Activated T-helper 2 cell treated with anti-CD3 and anti-CD28 coated beads, Interferon-gamma antibody, Interleukin-2, Interleukin-4, amounts not matched to agents 10 μg/mL and 5 μg/mL and 100 μg/mL, durations not matched to agents 14 hours and 24 hours and 36 hours (primary cell): ENCODE measurements at places on chromosomes 3 and 15.
A peak's percentile ranks its signal among the peaks of the same experiment; 100 is the strongest.

DNA sequence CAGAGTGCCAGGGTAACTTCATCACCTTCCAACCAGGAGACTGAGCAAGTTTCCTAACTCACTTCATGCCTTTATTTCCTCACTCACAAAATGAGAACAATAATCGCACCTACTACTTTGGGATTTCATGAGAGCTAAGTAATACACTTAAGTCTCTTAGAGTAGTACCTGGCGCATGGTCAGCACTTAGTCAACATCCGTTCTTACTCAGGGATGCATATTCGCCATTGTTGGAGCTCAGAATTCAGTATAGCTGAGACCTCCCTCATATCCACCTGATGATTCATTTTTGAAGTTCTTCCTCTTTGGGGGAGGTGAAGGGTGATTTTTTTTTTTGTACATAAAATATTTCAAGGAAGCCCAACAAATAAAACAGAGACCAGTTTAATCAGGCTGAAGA is 188.2 kb downstream of the AGBL1 start:
- DNase-seq = no peak

DNA sequence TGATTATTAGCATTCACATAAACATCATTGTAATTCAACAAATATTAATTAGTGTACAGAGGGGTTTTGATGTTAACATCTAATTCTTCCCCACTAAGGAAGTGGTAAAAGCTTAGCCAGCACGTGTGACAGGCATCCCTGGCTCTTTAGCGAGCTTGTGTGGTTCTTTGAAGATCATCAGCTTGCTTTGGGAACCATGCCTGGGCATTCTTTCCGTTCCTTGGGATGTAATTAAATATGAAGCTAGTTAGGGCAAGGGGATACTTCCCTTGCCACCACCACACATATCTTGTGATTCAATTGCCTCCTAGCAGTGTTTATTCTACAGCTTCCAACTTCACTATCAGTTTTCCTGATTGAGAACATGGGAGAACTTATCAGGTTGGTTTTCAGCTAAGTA is 246.5 kb downstream of the MYRIP start:
- no peak for DNase-seq

GRCh38 chr3:162295323-162295983 is 798.8 kb downstream of the OTOL1 start:
- DNase-seq = no peak

DNA sequence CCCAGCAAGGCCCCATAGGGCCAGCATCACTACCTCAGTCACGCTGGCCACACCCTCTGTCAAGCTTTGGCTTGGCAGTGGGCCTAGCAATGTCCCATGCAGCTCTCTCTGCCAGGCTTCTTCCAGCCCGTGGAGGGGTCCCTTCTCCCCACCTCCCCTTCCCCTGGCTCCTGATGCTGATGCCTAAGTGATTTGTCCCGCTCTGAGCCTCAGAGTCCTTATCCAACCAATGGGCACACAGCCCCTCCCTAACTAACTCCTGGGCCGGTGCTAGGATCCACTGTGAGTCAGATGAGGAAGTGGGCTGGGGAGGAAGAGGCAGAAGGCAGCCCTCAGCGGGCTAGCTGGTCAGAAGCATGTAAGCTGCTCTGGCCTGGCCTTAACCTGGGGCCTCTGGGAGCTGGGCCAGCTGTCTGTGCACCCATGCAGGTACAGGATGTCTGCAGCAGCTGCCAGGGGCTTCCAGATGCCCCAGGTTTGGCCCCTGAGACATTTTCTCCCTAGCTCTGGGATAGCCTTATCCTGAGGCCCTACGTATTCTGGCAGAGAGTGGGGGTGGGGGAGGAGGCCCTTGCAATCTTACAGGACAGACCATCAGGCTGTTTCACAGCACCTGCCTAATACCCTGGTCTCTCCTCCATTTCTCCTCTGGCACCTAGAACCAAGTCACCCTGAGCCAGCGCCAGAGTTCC is 740 bp upstream of the ZBTB47 start:
- DNase-seq = no peak

DNA sequence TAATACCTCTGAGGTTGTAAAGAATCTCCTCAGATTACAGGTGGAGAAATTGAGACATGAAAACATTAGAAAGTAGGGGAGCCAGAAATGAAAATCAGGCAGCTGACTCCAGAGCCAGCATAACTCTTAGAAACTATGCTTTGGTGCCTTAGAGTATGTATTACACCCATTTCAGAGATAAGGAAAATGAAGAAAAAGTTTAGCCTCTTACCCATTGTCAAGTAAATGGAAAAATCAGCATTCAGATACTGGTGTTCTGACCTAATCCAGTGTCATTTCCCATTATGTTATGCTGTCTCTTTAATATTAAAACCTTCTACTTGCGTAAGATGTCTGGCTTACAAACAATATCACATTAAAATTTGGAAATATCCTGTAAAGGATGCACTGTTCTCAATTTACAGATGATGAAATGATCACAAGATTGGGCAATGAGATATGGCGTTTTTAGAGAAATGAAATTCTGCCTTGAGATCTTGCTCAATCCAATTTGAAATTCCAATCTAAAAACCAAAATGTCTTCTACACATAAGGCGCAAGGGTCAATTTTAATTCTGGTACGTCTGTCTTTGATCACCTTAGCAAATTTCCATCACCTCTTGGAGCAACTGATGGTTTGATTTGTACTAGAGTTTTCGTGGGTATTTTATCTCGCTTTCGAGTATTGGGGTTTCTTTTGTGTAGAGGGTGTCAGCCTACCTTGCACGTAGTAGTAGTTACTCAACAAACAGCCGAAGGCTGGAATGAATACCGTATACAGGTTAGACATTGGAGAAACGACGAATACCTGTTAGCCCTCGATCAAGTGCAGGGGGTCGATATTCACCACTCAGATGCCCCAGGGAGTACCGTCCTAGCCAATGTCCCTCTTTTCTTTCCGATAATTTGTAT is 902 bp upstream of the ZCWPW2 start:
- DNase-seq = peak; percentile 8

GRCh38 chr3:167700926-167701325 is 33.8 kb downstream of the PDCD10 start:
- DNase-seq = no peak

DNA sequence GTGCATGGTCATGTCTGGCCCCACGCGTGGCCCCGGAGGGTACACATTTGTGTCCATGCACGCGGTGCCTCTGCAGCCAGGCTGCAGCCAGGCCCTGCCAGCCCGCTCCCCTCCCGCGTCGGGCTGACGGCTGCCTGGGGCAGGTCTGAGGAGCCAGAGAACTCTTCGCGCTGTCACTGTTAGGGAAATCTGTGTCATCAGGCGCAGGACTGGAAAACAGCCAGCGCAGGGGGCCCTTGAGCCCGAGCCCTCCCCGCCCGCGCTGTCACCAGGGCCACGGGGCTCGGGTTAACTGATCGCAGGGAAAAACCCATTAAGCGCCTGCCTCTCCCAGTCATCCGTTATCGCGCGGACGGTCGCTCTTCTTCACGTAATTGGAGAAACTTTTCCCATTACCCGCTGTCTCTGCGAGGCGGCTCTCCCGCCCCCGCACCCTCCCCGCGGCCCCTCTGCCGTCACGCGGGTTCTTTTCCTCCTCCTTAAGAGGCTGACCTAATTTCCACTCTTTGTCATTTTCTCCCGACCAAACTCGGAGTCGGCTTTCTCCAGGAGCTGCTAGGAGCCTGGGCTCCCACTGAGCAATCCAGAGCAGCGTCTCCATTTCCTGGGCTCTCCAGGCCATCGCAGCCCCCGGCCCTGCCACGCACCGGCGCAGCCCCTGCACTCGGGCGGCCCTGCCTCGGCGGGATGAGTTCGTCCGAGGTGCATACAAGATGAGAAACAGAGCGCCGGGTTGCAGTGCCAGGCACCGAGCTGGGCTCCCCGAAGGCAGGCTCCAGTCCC is 57.5 kb upstream of the PRR23E start:
- DNase-seq = no peak

DNA sequence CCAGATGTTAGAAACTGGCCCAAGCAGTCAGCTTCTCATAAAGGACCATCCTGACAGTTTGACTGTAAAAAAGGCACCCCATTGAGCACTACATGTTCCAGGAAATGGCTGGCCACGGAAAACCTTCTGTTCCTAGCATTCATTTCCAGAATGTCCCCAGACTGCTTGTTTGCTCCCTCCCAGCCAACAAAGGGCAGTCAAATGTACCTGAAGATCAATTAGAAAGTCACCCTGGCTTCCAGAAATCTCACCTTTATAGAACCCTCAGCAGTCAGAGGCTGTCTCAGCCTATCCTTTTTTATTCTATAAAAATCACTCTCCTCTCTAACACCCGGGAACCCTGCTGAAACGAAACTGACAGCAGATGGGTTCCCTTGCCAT is 784 bp upstream of the SAMMSON start:
- DNase-seq = no peak

- DNase-seq = no peak
Measured at GRCh38 chr3:190097025-190097424, 23.7 kb downstream of the P3H2 start.

GRCh38 chr15:48679952-48680351 is 34.4 kb upstream of the FBN1 start:
- no peak for DNase-seq

DNA sequence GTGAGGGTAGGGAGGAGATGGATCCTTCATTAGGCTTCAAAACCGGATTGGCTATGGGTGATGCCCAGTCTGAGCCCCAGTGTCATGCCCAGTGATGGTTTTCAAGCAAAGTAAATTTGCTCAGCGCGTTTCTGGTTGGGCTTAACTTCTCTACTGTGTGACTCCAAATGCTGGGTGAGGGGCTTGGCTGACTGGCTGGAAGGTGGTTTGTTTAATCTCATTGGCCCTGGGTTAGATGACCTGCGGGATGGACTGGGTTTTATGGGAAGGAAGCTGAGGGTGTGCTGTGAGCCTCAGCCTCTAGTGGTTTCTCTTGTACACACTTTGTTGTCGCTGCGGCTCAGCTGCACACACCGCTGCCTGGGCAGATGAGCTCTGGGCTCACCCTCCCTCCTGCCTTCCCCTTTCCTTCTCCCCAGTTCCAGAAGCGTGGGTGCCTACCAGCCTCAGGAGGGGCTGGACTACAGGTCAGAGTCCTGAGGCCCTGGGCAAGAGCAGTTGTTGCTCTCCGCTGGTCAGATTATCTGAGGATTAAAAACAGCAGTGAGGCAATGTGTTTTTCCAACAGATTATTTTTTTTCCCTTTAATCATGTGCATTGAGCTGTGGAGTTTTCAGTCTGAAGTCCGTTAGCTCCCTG is 18.6 kb downstream of the PDIA5 start:
- DNase-seq = no peak

DNA sequence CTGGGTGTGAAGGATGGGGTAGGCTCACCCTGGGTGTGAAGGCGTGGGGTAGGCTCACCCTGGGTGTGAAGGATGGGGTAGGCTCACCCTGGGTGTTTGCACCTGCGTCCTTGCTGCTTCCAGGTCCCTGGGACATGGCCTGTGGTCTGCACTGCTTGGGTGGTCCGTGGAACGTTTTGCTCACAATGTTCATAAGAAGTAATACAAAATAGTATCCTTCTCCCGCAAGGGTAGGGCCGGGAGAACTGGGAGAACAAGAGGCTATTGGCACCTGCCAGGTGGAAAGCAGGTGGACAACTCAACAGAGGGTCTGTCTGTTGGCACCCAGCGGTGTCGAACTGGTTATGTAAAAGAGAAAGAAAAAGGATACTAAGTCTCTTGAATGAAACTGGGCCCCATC is 17.0 kb upstream of the PCSK6 start:
- DNase-seq = no peak

GRCh38 chr15:86139828-86140227 is 60.2 kb downstream of the AGBL1 start:
- DNase-seq = no peak

GRCh38 chr3:196631682-196632045 is 7.8 kb upstream of the NRROS start:
- DNase-seq = no peak

GRCh38 chr3:98778852-98779413 is 15.8 kb downstream of the ST3GAL6 start:
- no peak for DNase-seq

GRCh38 chr15:70504299-70504951 is 258.9 kb downstream of the UACA start:
- DNase-seq = no peak

- no peak for DNase-seq
Measured at GRCh38 chr3:48555231-48555948, 1.2 kb downstream of the PFKFB4 start.

DNA sequence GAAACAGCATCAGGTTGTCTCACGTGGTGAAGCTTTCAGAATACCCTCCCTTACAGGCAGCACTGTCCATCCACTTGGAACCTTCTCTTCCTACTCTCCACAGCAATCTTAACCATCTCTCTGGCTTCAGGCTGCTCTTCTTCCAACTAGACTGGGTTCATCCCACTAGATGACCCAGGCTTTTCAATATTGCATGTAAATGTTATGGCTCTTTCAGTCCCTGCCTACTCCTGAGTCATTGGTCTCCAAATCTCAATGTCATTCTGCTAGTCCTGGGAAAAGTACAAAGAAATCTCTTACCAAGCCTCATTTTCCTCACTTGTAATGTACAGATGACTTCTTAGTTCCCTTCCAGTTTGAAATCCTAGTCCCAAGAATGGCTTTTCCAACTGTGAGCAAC is 109.7 kb upstream of the CTNNB1 start:
- no peak for DNase-seq

DNA sequence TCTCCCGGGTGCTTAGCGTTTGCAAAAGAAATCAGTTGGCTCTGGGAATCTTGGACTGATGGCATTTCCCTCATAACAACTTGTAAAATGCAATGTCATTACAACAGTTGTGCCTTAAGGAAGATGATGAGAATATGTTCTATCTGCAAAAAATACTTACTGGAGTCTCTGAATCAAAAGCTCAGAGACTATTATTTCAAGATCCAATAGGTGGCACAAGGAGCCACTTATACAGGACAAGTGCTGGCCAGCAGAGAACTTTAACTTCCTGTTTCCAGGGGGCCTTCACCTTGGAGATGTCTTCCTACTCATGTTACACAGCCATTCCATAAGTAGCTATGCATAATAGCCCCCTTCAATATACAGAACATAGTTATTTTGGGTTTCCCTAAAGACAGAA is 8.9 kb upstream of the RPS27L start:
- no peak for DNase-seq

- no peak for DNase-seq
Measured at GRCh38 chr3:55555873-55556618, 68.9 kb upstream of the WNT5A start.

DNA sequence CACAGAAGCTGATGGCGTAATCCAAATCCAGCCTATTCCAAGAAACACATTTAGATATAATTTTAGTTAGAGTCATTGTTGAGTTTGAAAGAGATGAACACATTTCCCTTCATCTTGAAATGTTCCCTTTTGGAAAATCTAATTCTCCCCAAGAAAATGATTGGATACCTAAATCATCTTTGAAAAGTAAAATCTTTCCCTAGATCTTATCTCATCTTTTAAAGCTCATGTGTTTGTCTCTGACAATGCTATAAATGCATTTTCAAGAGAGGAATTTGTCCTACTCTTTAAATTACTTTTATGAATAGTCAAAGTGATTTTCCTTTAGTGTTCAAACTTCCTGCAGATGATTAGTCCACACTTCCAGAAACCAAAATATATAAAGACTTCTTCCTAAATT is 82.6 kb upstream of the CNTN6 start:
- no peak for DNase-seq

DNA sequence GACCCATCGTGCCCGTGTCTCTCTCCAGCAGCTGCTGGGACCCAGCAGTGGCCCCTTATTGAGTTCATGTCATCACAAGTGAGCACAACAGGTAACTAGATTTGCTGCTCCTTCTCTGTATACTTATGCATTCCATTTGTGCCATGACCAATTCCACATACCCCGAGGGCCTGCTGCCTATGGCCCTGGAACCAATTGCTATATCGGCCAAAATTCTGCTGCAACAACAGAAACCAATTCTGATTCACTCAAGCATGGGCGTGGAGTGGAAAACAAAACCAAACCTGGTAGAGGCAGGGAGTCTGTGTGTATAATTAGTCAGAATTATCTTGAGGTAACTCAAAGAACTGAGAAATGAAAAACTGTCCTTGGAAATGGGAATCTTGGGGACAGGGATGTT is 516.6 kb downstream of the EPHB1 start:
- DNase-seq = no peak
